ENCODE measurements at places on chromosomes 7 and 10. TPM values are rescaled to one million over a fixed set of nuclear protein-coding genes. Genes with fewer than 3 reads are reported as not detected.

CLCN1 gene
- not detected for total RNA-seq

DNA sequence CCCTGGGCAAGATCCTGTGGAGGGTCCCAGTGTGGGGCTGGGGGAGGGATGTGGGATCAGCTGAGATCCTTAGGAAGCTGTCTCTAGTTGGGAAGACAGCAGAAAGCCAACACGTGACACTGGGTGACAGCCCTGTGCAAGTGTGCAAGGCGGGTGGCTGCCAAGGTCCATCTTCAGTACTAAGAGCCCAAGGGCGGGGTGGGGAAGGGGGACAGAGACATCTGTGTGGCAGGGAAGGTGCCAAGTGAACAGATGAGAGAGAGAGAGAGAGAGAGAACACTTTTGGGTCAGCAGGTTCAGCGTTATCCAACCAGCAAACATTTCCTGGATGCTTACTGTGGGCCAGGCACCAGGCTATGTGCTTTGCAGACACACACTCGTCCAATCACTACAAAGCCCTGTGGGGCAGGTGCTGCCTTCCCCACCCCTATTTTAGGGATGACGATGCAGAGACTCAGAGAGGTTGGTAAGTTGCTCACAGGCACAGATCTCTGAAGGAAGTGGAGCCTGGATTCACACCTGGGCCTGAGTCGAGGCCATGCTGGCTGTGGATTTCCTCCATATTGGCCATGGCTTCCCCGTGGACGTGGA, 135.7 kb downstream of the GRK5 start:
- DNase-seq: no peak

GRCh38 chr10:21030091-21030490, 133.0 kb upstream of the NEBL start:
- no peak for DNase-seq

DNA sequence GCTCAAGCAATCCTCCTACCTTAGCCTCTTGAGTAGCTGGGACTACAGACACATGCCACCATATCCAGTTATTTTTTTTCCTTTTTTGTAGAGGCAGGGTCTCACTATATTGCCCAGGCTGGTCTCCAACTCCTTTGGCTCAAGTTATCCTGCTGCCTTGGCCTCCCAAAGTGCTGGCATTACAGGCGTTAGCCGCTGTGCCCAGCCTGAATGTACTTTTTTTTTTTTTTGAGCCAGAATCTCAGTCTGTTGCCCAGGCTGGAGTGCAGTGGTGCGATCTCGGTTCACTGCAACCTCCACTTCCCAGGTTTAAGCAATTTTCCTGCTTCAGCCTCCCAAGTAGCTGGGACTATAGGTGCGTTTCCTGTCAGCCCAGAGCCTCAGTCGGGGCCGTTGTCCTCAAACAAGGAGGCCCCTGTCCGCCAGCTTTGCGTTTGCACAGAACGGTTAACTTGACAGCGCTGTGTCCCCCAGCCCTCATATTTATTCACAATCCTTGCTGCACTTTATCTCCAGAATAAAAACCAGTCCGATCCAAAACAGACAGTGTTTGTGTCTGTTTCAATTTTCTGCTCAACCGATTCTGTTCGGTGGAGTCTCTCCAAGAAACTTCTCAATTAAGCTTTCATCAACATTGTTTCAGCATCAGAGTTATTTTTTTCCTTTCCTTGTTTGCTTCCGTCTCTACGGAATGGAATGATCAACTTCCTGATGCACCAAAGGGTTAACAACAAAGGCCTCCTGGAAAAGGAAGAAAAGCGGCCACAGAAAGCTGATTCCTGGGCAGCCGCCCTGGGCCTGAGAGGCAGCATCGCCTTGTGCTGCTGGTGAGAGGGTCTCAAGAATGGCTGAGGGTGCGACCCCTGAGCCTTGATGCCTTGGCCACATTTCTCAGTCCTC, 64.5 kb downstream of the PDIA4 start:
- peak; percentile 47 for DNase-seq

TMEM209 gene
- 21.8 TPM for total RNA-seq

DNA sequence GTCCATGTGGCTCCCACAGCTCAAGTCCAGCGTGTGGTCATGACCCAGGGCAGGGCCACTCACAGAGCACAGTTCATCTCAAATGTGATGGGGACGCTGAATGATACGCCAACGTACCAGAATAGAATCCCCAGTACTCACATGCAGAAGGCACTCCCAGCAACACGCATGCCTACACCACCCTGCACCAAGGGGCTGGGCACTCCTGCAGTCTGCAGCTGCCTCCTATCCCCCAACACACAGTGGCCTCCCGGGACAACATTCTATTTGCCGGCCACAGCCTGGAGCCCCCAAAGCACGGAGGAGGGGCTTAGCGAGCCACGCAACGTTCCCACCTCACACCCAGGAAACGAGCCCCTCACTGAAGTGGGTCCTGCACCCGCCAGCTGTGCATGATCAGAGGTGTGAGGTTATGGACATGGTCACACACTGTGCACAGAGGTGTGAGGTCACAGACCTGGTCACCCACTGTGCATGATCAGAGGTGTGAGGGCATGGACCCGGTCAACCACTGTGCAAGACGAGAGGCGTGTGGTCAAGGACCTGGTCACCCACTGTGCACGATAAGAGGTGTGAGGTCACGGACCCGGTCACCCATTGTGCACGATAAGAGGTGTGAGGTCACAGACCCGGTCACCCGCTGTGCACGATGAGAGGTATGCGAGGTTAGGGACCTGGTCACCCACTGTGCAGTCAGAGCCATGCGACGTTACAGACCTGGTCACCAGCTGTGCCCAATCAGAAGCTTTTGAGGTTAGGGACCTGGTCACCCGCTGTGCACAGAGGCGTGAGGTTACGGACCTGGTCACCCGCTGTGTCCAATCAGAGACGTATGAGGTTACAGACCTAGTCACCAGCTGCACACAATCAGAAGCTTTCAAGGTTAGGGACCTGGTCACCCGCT, 182.8 kb downstream of the DIP2C start:
- DNase-seq: no peak

MRLN gene
- not detected for total RNA-seq

- DNase-seq: peak; percentile 34
Observed at GRCh38 chr10:103849212-103849877, 6.0 kb downstream of the SH3PXD2A start.

DNA sequence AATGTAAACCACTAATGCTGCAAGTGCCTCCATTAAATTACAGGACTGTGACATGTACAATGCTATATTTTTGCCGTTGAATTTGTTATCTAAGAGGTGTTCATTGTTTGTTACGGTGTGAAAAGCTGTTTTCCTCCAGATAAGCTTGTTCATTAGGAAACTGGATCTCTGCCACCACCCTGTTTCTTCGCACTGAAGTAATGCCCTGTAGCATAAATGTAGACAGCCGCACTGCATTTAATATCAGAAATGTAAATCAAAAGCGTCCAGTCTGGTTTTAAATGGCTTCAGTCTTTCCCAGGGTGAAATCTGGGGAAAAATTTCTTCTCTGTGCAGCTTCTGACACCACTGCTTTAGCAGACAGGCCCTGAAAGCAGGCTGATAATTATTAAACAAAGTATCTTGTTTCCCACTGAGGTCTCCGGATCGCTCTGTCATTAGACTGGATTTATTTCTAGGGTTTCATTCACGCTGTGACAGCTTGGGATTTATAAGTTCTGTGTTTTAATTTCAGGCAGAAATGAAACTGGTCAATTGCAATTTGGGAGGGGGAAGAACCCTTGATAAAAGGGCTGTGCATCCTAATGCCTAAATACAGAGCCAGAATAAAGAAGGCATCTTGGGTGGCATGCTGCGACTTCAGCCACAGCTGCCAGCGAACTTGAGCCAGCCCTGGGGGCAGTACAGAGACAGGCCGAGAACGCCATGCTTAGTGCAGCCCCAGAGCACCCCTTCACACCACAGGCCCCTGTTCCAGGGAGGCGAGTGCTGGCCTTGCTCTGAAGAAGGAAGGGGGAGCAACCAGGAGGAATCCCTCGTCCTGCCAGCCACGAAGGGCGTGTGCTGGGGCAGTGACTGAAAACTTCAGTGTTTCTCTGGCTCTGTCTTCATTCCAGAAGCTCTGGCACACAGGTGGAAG, 547.7 kb upstream of the GALNT17 start:
- no peak for DNase-seq

CCDC146 gene
- total RNA-seq: 3.6 TPM

- no peak for DNase-seq
Observed at GRCh38 chr10:131437556-131438475, 126.3 kb upstream of the TCERG1L start.

EN2 gene
- not detected for total RNA-seq

DNA sequence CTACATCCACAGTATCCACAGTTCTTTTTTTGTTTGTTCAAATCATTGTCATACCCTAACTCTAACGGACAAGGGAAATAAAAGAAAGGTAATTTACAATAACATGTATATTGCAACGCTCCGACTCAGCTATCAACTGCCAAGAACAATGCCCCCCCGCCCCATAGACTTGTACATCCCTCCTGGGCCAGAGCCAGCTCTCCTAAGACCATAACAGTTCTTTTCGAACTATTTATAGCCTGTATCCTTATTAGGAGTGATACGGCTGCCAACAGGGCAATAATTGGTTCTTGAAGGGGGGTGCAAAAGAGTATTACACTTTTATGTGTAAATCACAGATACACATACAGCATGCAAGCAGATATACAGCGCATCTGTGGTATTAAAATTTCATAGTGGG, 495.7 kb downstream of the GALNT17 start:
- DNase-seq: no peak

GRCh38 chr7:5041047-5041446, 4.6 kb upstream of the RBAK start:
- no peak for DNase-seq

GRCh38 chr10:29026802-29027580, 261.9 kb upstream of the LYZL1 start:
- no peak for DNase-seq

DNA sequence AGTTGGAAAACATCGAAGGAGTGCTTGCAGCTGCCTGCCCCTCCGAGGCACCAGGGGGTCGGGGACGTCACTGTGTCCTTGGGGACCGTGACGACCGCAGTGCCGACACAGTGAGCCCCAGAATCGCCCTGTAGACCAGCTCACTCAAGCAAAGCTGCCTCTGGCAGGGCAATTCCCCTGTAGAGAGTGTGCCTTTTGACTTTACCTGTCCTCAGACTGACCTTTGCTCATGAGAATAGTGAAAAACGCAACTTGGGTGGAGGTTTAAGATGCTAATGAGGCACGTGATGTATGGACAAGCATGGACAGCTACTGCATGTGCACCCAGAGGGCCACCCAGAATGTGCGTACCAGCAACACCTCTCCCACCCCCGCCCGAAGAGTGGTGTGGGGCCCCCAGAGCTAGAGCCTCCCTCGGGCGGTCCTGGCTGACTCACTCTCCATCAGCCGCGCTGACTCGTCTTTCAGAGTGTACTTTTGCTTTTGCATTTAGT, 271.9 kb downstream of the ADARB2 start:
- DNase-seq: no peak

DNA sequence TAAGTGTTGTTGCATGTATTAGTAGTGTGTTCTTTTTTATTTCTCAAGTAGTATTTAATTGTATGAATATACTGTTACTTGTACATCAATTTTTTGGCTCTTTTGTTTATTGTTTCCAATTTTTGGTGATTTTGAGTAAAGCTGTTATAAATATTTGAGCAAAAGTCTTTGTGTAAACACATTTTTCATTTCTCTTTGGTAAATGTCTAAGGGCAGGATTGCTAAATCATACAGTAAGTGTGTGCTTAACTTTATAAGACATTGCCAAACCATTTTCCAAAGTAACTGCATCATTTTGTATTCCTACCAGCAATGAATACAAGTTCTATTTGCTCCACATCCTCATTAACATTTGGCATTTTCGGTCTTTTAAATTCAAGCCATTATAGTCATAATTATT, 92.8 kb downstream of the ICA1 start:
- DNase-seq: no peak

GRCh38 chr10:49751636-49752510, 10.2 kb downstream of the OGDHL start:
- DNase-seq: no peak

- DNase-seq: no peak
Observed at GRCh38 chr7:13563680-13564079, 425.8 kb downstream of the ETV1 start.

- no peak for DNase-seq
Observed at GRCh38 chr7:79182283-79182682, 271.2 kb downstream of the MAGI2 start.

GRCh38 chr10:124830445-124830844, 28.8 kb downstream of the ABRAXAS2 start:
- no peak for DNase-seq

DNA sequence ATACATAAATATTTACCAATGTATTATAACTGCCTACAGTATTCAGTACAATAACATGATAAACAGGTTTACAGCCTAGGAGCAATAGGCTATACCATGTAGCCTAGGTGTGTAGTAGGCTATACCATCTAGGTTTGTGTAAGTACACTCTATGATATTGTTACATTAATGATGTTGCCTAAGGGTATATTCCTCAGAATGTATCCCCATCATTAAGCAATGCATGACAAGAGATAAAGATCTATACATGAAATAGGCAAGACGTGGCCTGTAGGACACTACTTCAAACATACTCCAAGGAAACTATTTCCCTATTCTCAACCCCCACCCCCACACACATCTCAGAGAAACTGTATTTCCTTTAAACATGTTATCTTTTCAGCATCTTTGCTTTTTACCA, 15.3 kb upstream of the ADAM22 start:
- no peak for DNase-seq

DNA sequence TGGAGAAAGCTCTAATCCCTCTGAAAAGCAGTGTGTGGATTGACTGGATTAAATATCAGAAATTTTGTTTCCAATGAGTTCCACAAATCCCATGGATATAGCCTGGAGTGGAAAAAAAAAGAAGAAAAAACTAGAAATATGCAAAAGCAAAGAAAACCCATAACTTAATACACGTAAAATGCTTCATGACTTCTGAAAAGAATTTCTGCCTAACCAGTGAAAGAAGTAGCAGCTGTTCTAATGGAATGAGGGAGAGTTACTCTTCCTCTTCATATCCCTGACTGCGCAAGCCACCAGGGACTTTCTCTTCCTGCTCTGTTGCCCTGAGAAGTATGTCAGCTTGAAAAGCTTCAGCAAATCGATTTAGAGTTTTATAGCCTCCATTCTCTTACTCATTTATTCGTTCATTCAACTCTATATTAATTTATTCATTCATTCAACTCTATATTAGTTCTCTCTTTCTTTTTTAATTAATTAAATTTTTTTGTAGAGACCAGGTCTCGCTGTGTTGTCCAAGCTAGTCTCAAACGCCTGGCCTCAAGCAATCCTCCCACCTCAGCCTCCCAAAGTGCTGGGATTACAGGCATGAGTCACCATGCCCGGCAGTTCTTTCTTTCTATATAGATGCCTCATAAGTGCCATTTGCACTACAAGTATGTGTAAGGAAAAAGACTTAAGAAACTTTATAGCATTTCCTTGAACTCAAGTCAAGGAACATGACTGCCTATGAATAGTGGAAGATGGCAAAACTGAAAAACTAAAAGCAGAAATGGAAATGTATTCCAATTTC, 447.3 kb upstream of the NRP1 start:
- DNase-seq: no peak

AKR1C4 gene
- total RNA-seq: not detected

DNA sequence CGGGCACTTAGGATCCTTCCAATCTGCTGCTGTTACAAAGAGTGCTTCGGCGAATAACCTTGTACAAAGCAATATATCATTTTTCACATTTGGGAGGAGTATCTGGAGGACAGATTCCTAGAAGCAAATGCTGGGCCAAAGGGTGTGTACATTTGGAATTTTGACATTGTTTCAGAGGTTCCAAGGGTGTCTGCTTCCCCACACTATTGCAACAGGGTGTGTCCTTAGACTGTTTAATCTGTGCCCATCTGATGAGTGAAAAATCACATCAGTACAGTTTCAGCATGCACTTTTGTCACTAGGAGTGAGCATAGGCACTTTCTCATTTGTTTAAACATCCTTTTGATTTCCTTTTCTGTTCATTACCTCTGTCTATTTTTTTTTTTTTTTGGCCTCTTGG, 8.6 kb upstream of the ELFN1 start:
- no peak for DNase-seq

All from colonic mucosa (tissue), 4 donors.